Parietal lobe (tissue), 2 donors: ENCODE measurements at places on chromosomes 3 and 15. TPM values are rescaled to one million over a fixed set of nuclear protein-coding genes. Genes with fewer than 3 reads are reported as not detected.

GLDN gene
- 2.2 TPM for total RNA-seq

MUSTN1 gene
- not detected for total RNA-seq

TRANK1 gene
- 20.0 TPM for total RNA-seq

NDUFB4 gene
- 46.6 TPM for total RNA-seq

PLA2G4E gene
- total RNA-seq, result not detected
